ENCODE measurements at places on chromosomes 3 and 15. TPM values are rescaled to one million over a fixed set of nuclear protein-coding genes. Genes with fewer than 3 reads are reported as not detected.
A peak's percentile ranks its signal among the peaks of the same experiment; 100 is the strongest.

Gene CLRN1
- total RNA-seq = not detected

Gene SLC9C1
- total RNA-seq = not detected

Gene DLEC1
- 7.2 TPM for total RNA-seq

Gene CXCR6
- total RNA-seq = 5.2 TPM

Gene TMEM212
- 0.11 TPM for total RNA-seq

Gene KLHL40
- total RNA-seq = not detected

Gene KAT2B
- total RNA-seq = 19.3 TPM

Gene GNAT1
- 0.10 TPM for total RNA-seq

Gene CPN2
- total RNA-seq = not detected

Gene UBA3
- total RNA-seq = 51.7 TPM

Gene ARPIN
- total RNA-seq = 56.6 TPM

Gene COLQ
- 1.1 TPM for total RNA-seq

Gene PIGZ
- 4.1 TPM for total RNA-seq

Gene MESP2
- total RNA-seq = not detected

GRCh38 chr15:67512140-67512539, 8.8 kb upstream of the C15orf61 start:
- peaks cover 5% of the 10 kb centered on the region for H3K4me1 ChIP-seq
- no peak for DNase-seq
- no peak overlapping the region for H3K27ac ChIP-seq
- H3K27me3 ChIP-seq = no peaks in the 10 kb centered on the region
- no peak overlapping the region for H3K4me3 ChIP-seq

GRCh38 chr3:70387889-70388288, 75.5 kb upstream of the MDFIC2 start:
- no peak overlapping the region for H3K4me3 ChIP-seq
- no peaks in the 10 kb centered on the region for H3K36me3 ChIP-seq
- H3K27me3 ChIP-seq = no peaks in the 10 kb centered on the region
- H3K4me1 ChIP-seq = no peaks in the 10 kb centered on the region
- no peak for DNase-seq

- no peak overlapping the region for H3K27ac ChIP-seq
- DNase-seq = no peak
- no peak overlapping the region for H3K4me3 ChIP-seq
- no peaks in the 10 kb centered on the region for H3K4me1 ChIP-seq
- H3K36me3 ChIP-seq = no peaks in the 10 kb centered on the region
- no peaks in the 10 kb centered on the region for H3K27me3 ChIP-seq
Observed at GRCh38 chr3:25291481-25291905, 136.6 kb upstream of the RARB start.

DNA sequence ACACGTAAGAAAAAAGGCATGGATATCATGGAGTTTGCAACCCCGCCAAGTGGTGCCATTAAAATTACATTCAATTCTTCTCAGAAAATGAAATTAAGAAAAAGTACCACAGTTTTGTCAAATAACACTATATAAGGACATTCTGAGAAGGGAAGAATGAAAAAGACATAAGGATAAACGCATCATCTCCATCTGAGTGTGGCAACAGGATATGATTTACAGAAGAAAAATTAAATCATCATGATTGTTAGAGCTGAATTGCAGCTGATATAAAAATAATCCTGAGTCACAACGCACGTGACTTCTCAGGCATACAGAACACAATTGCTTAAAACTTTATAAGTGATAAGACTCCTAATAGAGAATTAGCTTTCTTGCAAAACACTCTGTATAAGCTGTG, 133.8 kb downstream of the GREM1 start:
- H3K36me3 ChIP-seq = no peaks in the 10 kb centered on the region
- no peaks in the 10 kb centered on the region for H3K27me3 ChIP-seq
- H3K27ac ChIP-seq = no peak overlapping the region
- H3K4me3 ChIP-seq = no peak overlapping the region
- no peak for DNase-seq

GRCh38 chr3:125589547-125590122, 5.7 kb downstream of the OSBPL11 start:
- H3K27ac ChIP-seq = no peak overlapping the region
- peaks cover 50% of the 10 kb centered on the region for H3K4me1 ChIP-seq
- H3K27me3 ChIP-seq = no peaks in the 10 kb centered on the region
- no peak overlapping the region for H3K4me3 ChIP-seq

GRCh38 chr3:52930748-52931147, 33.4 kb upstream of the STIMATE start:
- H3K36me3 ChIP-seq = no peaks in the 10 kb centered on the region
- H3K4me1 ChIP-seq = no peaks in the 10 kb centered on the region
- H3K27me3 ChIP-seq = no peaks in the 10 kb centered on the region
- DNase-seq = no peak
- no peak overlapping the region for H3K4me3 ChIP-seq
- H3K27ac ChIP-seq = no peak overlapping the region

GRCh38 chr15:65619626-65620290, 2.0 kb upstream of the SLC24A1 start:
- no peak overlapping the region for H3K4me3 ChIP-seq
- no peaks in the 10 kb centered on the region for H3K27me3 ChIP-seq
- H3K4me1 ChIP-seq = no peaks in the 10 kb centered on the region
- no peaks in the 10 kb centered on the region for H3K36me3 ChIP-seq
- no peak overlapping the region for H3K27ac ChIP-seq

DNA sequence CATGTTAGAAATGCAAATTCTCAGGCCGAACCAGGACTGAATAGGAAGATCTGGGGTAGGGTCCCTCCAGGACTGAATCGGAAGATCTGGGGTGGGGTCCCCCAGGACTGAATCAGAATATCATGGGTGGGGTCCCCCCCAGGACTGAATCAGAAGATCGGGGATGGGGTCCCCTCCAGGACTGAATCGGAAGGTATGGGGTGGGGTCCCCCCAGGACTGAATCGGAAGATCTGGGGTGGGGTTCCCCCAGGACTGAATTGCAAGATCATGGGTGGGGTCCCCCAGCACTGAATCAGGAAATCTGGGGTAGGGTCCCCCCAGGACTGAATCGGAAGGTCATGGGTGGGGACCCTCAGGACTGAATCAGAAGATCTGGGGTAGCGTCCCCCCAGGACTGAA, 48.2 kb upstream of the TNK2 start:
- H3K4me1 ChIP-seq = peaks cover 3% of the 10 kb centered on the region
- H3K27ac ChIP-seq = no peak overlapping the region
- DNase-seq = no peak
- no peak overlapping the region for H3K4me3 ChIP-seq
- peaks cover 11% of the 10 kb centered on the region for H3K36me3 ChIP-seq

DNA sequence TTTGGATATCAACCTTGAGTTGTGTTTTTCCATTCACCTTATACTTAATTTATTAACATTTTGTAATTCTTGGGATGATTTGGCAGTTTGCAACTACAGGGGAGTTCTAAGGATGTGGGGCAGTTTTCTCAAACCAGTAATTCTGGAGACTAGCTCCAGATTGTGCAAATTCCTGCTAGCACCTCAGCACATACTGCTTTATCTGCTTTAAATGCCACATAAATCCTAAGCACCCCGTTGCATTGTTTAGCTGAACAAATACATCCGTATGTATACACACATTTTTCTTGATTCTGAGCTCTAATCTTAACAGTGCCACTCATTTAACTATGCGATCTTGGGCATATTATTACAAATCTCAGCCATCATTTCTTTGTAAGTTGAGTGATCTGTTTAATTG, 16.9 kb upstream of the UTS2B start:
- no peak overlapping the region for H3K27ac ChIP-seq
- H3K4me3 ChIP-seq = no peak overlapping the region
- peaks cover 47% of the 10 kb centered on the region for H3K4me1 ChIP-seq

GRCh38 chr3:150739877-150740645, 22.9 kb downstream of the SIAH2 start:
- no peak for DNase-seq
- peaks cover 31% of the 10 kb centered on the region for H3K4me1 ChIP-seq

DNA sequence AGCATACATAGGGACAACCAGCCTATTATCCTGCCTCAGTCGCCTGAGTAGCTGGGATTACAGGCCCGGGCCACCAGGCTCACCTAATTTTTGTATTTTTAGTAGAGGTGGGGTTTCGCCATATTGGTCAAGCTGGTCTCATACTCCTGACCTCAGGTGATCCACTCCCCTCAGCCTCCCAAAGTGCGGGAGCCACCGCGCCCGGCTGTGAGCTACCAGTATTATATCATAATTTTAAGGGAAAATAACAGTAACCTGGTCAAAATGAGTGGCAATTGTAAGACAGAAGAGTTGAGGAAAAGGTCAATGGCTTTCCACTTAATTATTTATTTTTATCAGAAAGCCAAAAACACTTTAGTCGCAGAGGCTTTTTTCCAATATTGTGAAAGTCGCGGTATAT, 652.6 kb upstream of the BCHE start:
- no peaks in the 10 kb centered on the region for H3K4me1 ChIP-seq
- no peaks in the 10 kb centered on the region for H3K36me3 ChIP-seq
- H3K4me3 ChIP-seq = no peak overlapping the region
- no peaks in the 10 kb centered on the region for H3K27me3 ChIP-seq
- no peak overlapping the region for H3K27ac ChIP-seq
- DNase-seq = peak; percentile 51

DNA sequence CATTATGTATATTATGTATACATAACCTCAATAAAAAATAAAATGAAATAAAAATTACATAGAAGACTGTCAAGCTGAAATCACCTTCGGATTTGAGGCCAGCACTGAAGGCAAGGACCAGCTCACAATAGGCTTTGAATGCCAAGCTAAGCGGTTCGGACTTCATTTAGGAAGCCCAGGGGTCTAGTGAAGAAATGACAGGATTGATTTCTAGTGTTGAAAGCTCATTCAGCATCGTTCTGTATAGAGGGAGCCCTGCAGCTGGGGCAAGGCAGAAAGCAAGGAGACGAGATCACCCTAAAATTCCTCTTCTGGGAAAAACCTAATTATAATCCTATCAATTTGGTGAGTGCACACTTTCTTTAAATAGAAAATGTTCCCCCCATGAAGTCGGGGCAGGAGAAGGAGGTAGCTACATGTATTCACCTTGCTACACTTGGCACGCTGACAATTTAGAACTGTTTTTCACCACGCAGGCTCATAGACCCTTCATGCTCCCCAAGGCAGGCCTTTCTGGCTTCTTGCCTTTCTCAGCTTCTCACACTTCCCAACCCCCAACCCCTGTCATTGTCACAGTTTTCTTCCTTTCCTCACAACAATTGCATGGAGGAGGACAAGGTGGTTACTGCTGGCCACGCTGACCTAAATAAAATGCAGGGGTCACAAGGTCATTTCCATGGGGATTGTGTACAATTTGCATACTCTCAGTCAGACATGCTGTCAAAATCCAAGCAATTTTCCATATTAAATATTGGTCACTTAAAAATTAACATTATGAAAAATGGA, 44.4 kb upstream of the SSR3 start:
- H3K4me1 ChIP-seq = no peaks in the 10 kb centered on the region
- H3K27ac ChIP-seq = no peak overlapping the region
- no peaks in the 10 kb centered on the region for H3K27me3 ChIP-seq
- DNase-seq = no peak
- no peak overlapping the region for H3K4me3 ChIP-seq

GRCh38 chr3:37149257-37149656, 25.1 kb downstream of the LRRFIP2 start:
- no peak for DNase-seq
- no peaks in the 10 kb centered on the region for H3K36me3 ChIP-seq
- no peak overlapping the region for H3K4me3 ChIP-seq

DNA sequence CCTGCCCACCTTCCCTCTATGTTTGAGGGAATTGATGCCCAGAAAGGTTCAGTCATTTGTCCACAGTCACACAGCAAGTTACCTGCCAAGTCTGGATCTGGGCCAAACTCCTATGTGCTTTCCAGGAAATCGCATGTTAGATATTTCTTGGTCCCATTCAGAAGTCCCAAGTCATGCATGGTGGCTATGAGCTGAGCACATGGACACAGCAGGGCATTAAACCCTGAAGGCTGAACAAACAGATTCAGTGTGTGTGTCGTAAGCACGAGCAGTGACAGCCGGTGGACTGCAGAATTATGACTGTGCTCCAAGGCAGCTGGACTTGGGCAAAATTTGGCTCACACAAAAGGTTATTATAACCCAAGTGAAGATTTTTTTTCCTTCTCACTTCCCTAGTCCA, 11.4 kb upstream of the SLC6A6 start:
- H3K27ac ChIP-seq = no peak overlapping the region
- H3K4me1 ChIP-seq = peaks cover 6% of the 10 kb centered on the region
- no peak overlapping the region for H3K4me3 ChIP-seq
- DNase-seq = no peak

GRCh38 chr3:42165211-42165610, 74.1 kb downstream of the TRAK1 start:
- DNase-seq = no peak
- no peaks in the 10 kb centered on the region for H3K36me3 ChIP-seq
- peaks cover 39% of the 10 kb centered on the region for H3K4me1 ChIP-seq
- H3K4me3 ChIP-seq = no peak overlapping the region
- H3K27me3 ChIP-seq = no peaks in the 10 kb centered on the region

- no peak overlapping the region for H3K4me3 ChIP-seq
- peaks cover 4% of the 10 kb centered on the region for H3K4me1 ChIP-seq
- peaks cover 10% of the 10 kb centered on the region for H3K27me3 ChIP-seq
- H3K36me3 ChIP-seq = no peaks in the 10 kb centered on the region
Observed at GRCh38 chr15:89500397-89501270, 4.3 kb upstream of the RHCG start.

GRCh38 chr3:24377218-24377993, 117.2 kb downstream of the THRB start:
- no peaks in the 10 kb centered on the region for H3K27me3 ChIP-seq
- no peak for DNase-seq
- H3K4me1 ChIP-seq = no peaks in the 10 kb centered on the region
- no peaks in the 10 kb centered on the region for H3K36me3 ChIP-seq
- H3K27ac ChIP-seq = no peak overlapping the region

- no peaks in the 10 kb centered on the region for H3K4me1 ChIP-seq
- no peak overlapping the region for H3K27ac ChIP-seq
- H3K36me3 ChIP-seq = no peaks in the 10 kb centered on the region
- peak; percentile 21 for DNase-seq
- H3K4me3 ChIP-seq = no peak overlapping the region
- no peaks in the 10 kb centered on the region for H3K27me3 ChIP-seq
Observed at GRCh38 chr15:57769266-57769665, 62.8 kb downstream of the POLR2M start.

GRCh38 chr15:96535148-96535547, 204.6 kb downstream of the NR2F2 start:
- no peaks in the 10 kb centered on the region for H3K4me1 ChIP-seq
- no peaks in the 10 kb centered on the region for H3K36me3 ChIP-seq
- H3K27me3 ChIP-seq = no peaks in the 10 kb centered on the region
- no peak overlapping the region for H3K27ac ChIP-seq
- DNase-seq = no peak

- H3K27me3 ChIP-seq = no peaks in the 10 kb centered on the region
- no peak overlapping the region for H3K4me3 ChIP-seq
- no peaks in the 10 kb centered on the region for H3K4me1 ChIP-seq
Observed at GRCh38 chr15:101358895-101359294, 63.8 kb upstream of the SNRPA1 start.

GRCh38 chr3:76044601-76045600, 259.6 kb upstream of the ZNF717 start:
- H3K4me3 ChIP-seq = no peak overlapping the region
- no peaks in the 10 kb centered on the region for H3K4me1 ChIP-seq
- H3K27ac ChIP-seq = no peak overlapping the region
- no peaks in the 10 kb centered on the region for H3K36me3 ChIP-seq
- H3K27me3 ChIP-seq = no peaks in the 10 kb centered on the region

- no peaks in the 10 kb centered on the region for H3K27me3 ChIP-seq
- DNase-seq = no peak
- no peaks in the 10 kb centered on the region for H3K4me1 ChIP-seq
- no peak overlapping the region for H3K4me3 ChIP-seq
- no peaks in the 10 kb centered on the region for H3K36me3 ChIP-seq
- H3K27ac ChIP-seq = no peak overlapping the region
Observed at GRCh38 chr15:86555098-86555497, 475.4 kb downstream of the AGBL1 start.

GRCh38 chr15:29125382-29126207, 144.0 kb downstream of the NSMCE3 start:
- H3K27ac ChIP-seq = no peak overlapping the region
- no peak for DNase-seq
- H3K4me1 ChIP-seq = no peaks in the 10 kb centered on the region
- no peaks in the 10 kb centered on the region for H3K27me3 ChIP-seq
- H3K36me3 ChIP-seq = no peaks in the 10 kb centered on the region

All from upper lobe of left lung (tissue), 6 donors.